SK-MEL-5 (cell line): ENCODE measurements at places on chromosomes 12 and 14. TPM values are rescaled to one million over a fixed set of nuclear protein-coding genes. Genes with fewer than 3 reads are reported as not detected.

DNA sequence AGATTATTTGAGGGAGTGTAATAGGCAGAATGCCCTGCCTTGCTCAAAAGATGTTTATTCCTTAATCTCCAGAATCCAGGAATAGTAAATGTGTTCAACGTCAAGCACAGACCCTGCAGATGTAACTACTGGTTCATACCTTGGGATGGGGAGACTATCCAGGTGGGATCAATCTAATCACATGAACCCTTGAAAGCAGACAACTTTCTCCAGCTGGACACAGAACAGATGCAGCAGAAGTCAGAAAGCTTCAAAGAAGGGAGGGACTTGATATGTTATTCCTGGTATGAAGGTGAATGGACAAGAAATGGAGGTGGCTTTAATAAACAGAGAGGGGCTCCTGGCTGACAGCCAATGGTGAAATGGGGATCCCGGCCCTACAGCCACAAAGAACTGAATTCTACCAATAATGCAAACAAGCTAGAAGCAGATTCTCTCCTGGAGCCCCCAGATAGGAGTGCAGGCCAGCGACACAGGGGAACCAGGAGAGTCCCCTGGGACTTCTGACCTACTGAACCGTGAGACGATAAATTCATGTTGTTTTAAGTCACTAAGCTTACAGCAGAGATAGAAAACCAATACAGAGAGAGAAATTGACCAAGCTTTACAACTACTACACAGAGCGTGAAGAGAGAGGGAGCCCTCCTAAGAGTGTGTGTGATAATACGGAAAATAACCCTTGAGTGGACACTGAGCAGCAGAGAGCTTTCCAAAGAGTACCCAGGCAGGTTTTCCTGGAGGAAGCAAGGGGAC is 133.5 kb upstream of the TMEM132C start:
- DNase-seq, result no peak

DNA sequence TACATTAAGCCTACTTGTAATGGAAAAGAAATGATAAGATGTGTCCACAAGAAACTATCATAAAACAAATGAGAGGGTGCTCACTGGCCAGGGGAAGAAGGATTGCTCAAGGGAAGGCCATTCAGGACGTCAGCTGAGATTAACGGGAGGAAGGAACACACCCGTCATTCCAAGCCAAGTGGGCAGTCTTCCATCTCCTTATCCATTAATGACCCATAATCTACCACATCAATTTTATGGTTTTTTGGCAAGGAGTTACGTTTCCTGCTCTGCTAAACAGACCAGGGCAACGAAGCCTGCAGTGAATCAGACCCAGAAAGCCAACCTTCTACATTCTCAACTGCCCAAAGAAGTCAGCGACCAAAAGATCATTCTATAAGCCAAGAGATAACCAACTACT is 25.1 kb downstream of the PRKAB1 start:
- DNase-seq, result no peak

DNA sequence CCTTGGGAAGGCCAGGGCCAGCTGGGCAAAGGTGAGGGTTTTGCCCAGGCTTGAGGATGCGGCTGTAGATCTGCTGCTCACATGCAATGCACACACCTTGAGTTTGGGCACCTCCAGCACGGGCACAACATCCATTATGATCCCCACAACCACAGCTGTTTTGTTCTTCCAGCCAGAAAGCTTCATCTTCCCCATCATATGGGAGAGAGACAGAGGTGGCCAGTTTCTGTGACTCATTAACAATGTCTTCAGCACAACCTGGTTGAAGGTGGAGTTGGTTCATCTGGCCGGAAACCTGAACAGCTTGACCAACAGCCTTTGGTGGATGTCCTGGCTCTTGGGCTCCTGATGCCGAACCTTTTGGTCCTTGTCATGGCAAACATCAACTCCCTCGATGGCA is 163.7 kb upstream of the CCND2 start:
- DNase-seq, result no peak

RAD9B gene
- 0.45 and 0.61 TPM in 2 replicates for total RNA-seq

GPRC5A gene
- 13.9 and 17.6 TPM in 2 replicates for total RNA-seq

DNA sequence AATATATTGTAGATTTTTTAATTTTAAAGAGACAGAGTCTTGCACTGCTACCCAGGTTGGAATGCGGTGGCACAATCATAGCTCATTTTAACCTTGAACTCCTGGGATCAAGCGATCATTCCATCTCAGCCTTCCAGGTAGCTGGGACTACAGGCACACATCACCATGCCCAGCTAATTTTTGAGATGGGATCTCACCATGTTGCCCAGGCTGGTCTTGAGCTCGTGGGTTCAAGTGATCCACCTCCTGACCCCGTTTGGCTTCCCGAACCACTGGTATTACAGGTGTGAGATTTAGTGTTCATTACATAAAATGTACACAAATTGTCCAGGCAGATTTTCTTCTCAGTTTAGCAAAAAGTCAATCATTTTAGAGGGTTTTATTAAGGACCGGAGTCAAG is 13.6 kb downstream of the SNX6 start:
- DNase-seq, result no peak

DNA sequence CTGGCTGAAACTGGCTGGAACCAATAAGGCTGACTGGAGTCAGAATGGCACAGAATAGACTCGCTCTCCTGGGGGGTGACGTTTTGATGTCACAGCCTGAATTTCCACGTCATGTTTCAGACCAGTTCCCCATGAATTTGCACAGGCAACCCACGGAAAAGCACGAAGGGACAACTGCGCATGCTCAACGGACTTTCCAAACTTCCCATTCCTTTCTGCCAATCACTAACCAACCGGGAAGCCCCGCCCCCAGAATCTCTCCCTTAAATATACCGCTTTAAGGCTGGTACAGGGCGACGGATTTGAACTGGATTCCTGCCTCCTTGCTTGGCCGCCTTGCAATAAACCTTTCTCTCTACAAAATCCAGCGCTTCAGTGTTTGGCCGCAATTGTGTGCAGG is 434.7 kb downstream of the APAF1 start:
- no peak for DNase-seq

GRCh38 chr12:103431387-103431786 is 64.4 kb downstream of the C12orf42 start:
- no peak for DNase-seq

E2F7 gene
- 5.0 and 6.8 TPM in 2 replicates for total RNA-seq

AKAP5 gene
- total RNA-seq, result 0.13 and 0.16 TPM in 2 replicates

BCAT1 gene
- total RNA-seq, result 0.05 and 0.27 TPM in 2 replicates

OTX2 gene
- total RNA-seq, result not detected in 2 replicates

GRCh38 chr14:92680781-92681650 is 67.4 kb downstream of the LGMN start:
- DNase-seq, result peak; percentile 82

- DNase-seq, result no peak
These were observed 21.3 kb downstream of the IL31 start for GRCh38 chr12:122152754-122153153.

PROX2 gene
- not detected in 2 replicates for total RNA-seq
